ENCODE measurements at places on chromosomes 5 and 9.

- no peak for DNase-seq
Measured at GRCh38 chr9:124504530-124505005, 2.6 kb downstream of the NR5A1 start.

DNA sequence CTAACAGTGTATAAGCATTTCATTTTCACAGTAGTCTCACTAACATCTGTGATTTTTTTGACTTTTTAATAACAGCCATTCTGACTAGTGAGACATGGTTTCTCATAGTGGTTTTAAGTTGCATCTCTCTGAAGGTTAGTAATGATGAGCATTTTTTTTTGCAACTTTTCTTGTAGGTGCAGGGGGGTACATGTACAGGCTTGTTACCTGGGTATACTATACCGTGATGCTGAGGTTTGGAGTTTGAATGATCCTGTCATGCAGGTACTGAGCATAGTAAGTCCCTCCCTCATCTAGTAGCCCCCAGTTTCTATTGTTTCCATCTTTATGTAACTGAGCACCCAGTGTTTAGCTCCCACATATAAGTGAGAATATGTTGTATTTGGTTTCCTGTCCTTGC, 444.6 kb upstream of the DAB2 start:
- DNase-seq = no peak

DNA sequence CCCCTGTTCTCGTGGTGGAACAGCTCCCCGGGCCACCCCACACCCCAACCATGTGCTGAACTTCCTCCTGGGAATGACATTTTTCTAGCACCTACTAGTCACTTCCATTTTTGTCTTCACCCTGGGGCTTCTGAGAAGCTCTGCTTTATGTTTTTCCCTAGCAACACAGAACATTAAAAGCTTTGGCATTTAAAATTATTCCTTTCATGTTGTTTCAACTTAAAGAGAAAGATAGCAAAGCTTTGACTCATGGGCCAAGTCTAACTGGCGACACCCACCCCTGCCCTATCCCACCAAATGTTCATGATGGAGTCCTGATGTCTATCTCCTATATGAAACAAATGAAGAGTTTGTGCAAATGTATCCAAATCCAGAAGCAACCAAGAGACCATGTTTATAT, 22.4 kb downstream of the BOD1 start:
- no peak for DNase-seq

DNA sequence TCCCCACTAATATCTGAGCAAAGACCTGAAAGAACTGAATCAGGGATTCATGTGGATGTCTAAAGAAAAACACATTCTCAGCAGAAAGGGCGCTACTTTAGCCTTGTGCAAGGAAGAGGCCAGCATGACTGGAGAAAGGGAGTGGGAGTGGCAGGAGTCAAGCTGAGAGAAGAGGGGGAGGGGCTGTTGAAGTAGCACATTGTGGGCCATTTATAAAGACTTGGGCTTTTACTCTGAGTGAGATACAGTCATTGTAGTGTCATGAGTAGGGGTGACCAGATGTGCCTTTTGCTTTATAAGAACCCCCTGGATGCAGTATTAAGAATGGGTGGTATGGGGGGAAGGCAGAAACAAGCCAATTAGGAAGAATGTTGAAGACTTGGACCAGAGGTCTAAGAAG, 452.8 kb downstream of the ENC1 start:
- no peak for DNase-seq

- no peak for DNase-seq
Measured at GRCh38 chr5:73250645-73251044, 77.7 kb downstream of the TMEM174 start.

DNA sequence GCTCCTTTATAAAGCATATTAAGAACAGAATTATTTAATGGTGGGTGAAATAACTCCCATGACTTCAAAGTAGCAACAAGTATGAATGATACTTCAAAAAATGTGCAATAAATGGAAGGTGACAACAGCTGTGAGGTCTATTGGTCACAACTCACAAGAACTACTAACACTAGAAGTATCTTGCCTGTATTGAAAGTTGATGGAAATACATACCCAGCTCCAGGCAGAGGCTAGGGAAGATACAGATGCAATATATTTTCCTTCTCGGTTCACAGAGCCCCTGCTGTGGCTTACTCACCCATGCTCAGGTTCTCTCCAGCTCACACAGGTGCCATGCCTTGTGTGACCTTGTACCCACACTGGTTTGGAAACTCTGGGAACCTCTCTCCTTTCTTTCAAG, 133.8 kb downstream of the LIFR start:
- DNase-seq = no peak

All from right lobe of liver (tissue), 6 donors.